ENCODE measurements at places on chromosomes 2 and 18.

DNA sequence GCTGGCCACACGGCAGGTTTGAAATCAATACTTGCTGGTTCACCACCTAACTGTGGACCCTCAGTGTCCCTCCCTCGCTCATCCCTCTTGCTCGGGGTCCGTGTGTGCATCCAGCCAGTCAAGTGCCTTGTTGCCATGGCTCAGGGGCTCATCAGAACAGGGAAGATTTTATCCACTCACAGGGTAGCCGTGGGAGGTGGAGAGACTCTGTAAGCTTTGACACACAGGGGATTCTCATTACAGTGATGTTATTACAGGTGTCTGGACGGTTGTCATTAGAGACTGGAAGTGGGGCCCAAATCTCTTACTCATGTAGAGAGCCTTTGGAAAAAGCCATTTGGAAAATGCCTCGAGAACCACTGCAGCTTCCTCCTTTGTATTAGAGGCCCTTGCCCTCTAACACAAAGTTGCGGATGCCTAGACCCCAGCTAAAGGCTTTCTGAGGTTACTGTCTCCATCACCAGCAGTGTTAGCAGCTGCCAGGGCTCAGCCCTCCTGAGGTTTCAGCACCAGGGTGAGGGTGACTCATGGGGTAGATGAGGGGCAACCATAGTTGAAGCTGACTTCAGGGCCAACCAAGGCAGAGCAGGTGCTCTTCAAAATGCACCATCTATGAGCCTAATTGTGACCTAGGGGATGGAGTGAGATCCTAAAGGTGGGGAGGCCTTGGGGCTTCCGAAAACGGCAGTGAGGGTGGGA lies 195.6 kb downstream of the CLIP4 start:
- DNase-seq: no peak

GRCh38 chr2:72210470-72210869 lies 62.8 kb upstream of the CYP26B1 start:
- DNase-seq: no peak

DNA sequence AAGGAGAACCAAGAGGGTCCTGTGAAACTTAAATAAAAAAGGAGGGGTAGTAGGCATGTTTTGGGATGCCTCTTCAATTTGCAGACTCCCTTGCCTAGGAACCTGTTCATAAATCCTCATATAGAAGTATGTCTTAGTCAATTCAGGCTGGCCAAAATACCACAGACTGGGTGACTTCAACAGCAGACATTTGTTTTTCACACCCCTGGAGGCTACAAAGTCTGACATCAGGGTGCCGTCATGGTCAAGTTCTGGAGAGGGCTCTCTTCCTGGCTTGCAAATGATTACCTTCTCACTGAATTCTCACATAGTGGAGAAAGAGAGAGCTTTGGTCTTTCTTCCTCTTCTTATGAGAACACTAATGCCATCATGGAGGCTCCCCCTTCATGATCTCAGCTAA lies 4.1 kb upstream of the TCF4 start:
- DNase-seq: no peak

DNA sequence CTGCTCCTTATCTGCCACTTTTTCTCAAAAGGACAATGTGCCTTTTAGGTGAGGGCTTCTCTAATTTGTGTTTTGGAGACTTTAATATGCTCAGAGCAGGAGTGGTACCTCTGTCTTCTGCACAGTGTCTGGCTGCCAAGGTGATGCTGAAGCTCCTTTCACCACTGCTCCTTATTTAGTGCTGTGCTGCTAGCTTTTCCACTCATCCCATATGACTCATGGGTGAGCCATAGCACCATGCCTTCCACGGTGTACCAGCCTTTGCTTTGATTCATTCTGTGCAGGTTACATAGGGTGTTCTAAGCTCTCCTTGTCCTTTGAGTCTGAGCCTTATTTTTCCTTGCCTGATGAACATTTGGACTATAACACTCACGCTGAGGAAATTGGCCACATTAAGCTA lies 202.4 kb downstream of the ARL6IP6 start:
- no peak for DNase-seq

GRCh38 chr2:19119326-19120001 lies 239.0 kb downstream of the OSR1 start:
- no peak for DNase-seq

- no peak for DNase-seq
These were observed 3.8 kb upstream of the WDR35 start for GRCh38 chr2:19993731-19994130.

DNA sequence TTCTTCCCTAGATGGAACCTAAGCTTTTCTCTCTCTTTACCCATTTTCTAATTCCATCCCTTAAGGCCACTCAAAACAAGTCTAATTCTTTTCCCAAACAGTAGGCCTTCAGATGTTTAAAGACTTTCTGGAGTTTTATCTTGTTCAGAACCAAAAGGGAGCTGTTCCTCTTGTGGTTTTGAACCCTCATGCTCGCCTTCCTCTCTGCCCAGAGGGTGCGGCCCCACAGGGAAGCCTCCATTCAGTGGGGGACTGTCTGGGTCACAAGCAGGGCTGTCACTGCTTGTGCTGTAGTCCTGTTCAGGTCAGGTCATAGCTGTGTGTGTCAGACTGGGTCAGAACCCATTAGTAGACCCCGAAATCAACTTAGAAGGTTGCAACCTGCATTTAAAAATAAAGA lies 56.5 kb downstream of the TET3 start:
- no peak for DNase-seq

DNA sequence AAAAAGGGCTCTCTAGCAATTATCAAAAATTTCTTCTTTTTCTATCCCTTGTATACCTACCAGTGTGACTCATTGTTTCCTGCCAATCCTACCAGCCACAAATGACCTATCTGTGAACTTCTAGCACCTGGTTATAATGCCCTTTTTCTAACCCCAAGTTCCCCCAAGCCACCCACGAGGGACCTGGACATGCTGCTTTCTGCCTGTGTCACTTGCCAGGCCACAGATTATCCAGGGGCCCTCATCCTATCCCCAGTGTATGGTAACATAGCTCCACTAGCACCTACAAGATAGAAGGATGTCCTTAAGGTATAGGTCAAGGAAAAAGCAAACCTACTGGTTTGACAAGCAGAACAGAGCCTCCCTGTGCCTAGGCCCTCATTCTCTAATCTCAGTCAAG lies 26.8 kb downstream of the AAK1 start:
- no peak for DNase-seq

- DNase-seq: no peak
These were observed 73.2 kb downstream of the IL1R2 start for GRCh38 chr2:102064679-102065674.

GRCh38 chr2:72094701-72095100 lies 53.0 kb downstream of the CYP26B1 start:
- no peak for DNase-seq

DNA sequence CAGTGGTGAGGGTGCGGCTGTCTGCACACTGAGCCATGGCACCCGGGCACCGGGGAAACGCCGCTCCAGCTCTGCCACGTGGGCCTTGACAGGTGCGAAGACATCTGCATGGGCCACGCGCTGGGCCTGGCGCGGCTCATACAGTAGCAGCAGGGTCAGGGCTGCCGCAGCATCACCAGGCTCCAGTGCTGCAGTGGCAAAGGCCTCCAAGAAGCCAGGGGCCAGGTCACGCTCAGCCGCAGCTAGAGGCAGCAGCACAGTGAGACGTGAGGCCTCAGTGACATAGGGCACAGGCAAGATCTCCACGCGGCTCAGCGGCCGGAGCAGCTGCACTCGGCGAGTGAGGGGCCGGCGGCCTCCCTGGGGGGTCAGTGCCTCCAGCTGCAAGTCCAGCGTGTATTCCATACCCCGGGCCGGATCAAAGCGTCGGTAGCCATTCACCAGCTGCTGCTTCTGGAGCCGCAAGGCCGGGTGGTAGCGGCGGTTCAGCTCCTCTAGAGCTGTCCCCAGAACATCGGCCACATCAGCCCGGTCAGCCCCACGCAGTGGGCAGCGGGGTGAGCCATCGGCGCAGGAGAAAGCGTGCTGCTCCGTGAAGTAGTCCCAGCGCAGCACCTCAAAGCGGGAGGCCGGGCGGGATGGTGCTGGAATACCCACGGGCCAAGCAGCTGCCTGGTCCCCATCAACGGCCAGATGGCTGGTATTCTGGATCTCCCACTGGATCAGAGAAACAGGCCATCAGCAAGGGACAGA lies 3.5 kb downstream of the CHPF start:
- DNase-seq: no peak

GRCh38 chr2:138335036-138335435 lies 166.5 kb upstream of the SPOPL start:
- no peak for DNase-seq

- DNase-seq: no peak
These were observed 2.6 kb upstream of the CATIP start for GRCh38 chr2:218354045-218354444.

DNA sequence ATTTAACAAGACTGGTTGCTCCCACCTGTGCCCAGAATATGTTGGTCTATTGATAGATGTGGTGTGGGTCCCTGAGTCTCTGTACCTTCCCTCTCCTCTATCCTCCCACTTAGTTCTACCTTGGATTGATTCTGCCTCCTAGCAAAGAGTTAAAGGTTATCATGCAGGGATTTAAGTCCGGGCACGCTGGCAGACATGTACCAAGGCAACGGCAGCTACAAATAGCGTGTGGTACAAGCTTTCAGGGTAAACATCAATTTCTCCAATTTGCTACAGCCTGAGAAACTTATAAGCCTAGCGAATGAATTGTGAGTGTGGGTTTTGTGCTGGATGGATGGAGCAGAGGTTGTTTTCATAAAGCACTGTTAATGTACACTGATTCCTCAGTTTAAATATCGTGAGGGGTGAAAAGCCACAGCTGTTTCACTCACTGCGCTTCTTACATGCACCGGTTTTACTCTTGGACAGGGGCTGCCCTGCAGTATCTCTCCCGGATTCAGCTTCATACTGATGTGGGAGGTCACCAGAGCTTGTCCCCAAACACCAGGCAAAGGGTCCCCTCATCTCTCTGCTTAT lies 289.8 kb downstream of the ICOS start:
- DNase-seq: no peak

All from amygdala (tissue), 56 donors.